ENCODE measurements at places on chromosomes 7 and 10. TPM values are rescaled to one million over a fixed set of nuclear protein-coding genes. Genes with fewer than 3 reads are reported as not detected.
A peak's percentile ranks its signal among the peaks of the same experiment; 100 is the strongest.

DNA sequence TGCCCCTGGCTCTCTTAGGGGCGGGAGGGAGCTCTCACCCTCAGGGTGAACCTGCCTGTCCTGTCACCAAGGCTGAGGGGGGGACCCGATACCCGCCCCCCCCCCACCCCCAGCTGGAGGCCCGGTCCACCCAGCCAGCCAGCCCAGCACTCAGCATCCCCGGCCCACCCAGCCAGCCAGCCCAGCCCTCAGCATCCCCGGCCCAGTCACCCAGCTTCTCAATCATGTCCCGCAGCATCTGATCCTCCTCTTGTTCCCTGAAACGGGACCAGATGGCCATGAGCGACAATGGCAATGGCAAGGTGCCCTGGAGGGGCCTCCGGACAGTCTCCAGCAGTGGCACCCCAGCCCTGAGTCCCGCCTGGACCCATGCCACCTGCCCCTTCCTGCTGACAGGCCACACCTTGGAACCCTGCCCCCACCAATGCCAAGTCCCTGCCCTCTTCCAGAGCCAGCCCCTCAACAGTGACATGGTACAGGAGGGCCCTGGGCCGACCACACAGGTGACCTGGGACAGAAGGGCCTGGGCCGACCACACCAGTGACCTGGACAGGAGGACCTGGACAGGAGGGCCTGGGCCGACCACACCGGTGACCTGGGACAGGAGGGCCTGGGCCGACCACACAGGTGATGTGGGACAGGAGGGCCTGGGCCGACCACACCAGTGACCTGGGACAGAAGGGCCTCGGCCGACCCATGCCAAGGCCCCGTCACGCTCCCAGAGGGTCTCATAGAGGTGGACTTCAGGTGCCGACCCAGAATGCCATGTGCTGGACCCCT, 24.2 kb downstream of the MICALL2 start:
- no peak for DNase-seq

The UBE2D4 gene
- 44.9 TPM for total RNA-seq

DNA sequence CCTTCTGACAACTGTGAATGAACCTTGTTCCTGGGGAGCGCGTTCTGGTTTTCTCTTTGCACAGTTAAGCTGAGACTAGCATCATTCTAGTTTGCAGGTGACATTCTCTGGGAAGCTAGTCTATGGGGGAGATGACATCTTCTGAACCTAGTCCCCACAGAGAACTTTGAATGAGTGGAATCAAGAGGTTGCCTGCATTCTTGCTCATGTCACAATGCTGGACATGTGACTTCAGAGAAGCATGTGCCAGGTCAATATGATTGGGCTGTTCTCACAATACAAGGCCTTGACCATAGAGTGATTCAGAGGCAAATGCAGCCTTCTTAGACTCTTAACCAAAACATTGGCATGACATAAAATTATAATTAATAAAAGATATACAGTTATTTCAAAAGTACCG, 22.1 kb downstream of the KLLN start:
- DNase-seq = no peak

GRCh38 chr7:71229148-71229547, 97.2 kb downstream of the GALNT17 start:
- DNase-seq = no peak

The BMPER gene
- 2.9 TPM for total RNA-seq

The ADARB2 gene
- total RNA-seq = 0.11 TPM

DNA sequence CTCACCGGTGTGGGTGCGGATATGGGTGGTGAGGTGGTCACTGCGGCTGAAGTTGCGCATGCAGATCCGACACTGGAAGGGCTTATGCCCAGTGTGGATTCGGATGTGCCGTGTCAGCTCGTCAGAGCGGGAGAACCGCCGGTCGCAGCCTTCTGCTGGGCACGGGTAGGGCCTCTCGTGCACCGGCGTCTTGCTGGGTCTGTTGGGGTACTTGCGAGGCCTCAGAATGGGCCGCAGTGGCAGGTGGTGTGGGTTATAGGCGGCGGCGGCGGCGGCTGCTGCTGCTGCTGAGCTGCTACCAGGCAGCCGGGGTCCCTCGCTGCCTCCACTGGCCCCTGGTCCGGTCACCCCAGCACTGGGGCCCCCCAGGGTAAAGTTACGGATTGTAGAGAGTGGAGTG, 2.7 kb downstream of the EGR2 start:
- DNase-seq = no peak

DNA sequence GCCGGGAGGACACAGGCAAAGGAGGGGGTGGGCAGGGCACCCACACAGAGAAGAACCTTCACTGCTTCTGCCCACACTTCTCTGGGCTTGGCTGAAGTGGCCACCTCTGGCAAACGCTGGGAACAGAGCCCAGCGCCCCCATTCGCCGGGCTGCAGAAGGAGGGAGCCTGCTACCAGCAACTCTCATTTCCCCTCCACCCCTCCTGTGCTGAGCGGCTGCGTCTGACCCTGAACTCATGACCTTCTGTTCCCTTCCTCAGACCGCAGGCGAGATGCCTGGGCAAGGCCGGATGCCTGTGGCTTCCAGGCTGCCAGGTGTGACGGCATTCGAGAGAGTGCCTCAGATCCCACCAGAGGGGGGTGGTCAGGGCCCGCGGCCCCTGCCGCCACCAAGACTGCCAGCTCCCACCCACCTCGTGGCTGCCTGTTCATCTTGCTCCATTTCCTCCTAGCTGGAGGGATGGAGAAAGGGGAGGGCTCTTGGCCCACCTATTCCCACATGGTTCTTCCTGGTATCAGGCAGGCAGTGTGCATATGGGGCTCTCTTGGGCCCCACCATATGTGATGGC, 19.8 kb downstream of the DNAJB12 start:
- DNase-seq = peak; percentile 80

The AZGP1 gene
- total RNA-seq = 85.5 TPM
